ENCODE measurements at places on chromosomes 12 and 14. TPM values are rescaled to one million over a fixed set of nuclear protein-coding genes. Genes with fewer than 3 reads are reported as not detected.

DNA sequence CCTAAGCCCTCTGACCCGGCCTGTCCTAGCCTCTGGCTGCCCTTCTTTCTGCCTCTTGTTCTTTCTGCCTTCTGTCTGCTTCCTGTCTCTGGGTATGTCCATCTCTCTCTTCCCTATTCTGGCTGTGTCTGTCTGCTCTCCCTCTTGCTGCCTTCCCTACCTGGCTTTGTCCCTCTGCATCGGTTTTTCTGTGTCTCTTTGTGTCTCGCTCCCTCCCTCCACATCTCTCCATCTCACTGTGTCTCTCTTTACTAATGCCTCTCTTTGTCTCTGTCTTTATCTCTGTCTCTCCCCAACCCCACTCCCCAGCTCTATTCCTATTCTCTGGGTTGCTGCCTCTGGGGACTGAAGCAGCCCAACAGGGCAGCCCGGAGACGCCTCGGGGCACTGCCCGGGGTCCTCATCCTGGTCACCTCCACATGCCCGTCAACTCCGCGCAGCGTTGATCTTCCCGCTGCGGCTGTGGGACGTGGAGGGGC, 10.1 kb downstream of the SHMT2 start:
- DNase-seq, result no peak

GRCh38 chr12:70628701-70629480, 8.3 kb downstream of the PTPRB start:
- DNase-seq, result no peak

DNA sequence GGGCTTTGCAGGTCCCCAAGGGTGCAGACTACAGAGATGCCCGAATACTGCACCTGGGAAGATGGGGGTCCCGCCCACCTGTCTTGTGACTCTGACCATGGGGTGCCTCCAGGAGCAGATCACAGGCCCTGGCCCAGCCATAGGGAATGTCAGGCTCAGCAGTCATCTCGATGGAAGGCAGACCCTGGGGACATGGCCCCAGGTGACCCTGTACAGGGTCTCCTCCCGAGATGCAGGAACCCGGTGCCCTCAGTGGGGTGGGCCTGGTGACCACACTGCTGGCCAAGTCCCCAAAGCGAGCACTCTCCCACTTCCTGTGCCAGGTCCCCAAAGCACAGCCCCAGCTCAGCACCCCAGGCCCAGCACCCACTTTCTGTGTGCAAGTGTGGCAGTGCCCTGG, 903.7 kb upstream of the USP15 start:
- no peak for DNase-seq

DNA sequence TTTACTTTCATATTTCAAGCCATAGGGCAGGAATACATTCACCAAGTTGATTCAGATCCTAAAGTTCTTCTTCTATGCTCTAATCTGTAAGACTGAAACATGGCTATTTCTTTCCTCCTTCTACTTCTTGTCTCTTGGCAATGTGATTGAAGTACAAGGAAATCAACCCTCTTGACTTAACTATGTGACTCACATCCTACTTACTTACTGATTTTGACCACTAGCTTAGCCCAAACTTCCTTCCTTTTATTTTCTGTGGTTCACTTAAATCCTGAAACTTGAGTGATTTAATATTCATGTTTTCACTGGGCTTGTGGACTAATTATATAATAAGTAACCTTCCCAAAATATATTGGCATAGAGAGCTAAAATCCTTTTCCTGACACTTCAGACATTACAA, 111.2 kb upstream of the NOVA1 start:
- DNase-seq, result no peak

GRCh38 chr14:36997843-36998242, 174.6 kb downstream of the SLC25A21 start:
- no peak for DNase-seq

DNA sequence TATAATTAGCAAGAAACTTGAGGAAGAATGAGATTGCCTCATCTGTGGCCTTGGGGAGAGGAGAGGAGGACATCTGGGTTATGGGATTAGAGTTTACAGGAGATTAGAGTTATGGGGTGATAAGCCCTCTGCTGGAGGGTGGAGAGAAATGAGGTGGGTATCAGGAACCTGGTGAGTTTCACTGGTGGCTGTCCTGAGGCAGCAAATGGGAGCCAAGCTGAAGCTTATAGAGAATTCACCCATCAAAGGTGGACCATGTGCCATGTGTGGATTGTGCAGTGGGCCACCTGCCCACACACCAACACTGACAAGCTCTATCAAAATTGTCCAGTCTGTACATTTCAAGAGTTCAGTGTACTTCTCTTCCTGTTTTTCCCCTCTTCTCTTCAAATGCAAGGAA, 135.3 kb downstream of the AEBP2 start:
- DNase-seq, result no peak

DNA sequence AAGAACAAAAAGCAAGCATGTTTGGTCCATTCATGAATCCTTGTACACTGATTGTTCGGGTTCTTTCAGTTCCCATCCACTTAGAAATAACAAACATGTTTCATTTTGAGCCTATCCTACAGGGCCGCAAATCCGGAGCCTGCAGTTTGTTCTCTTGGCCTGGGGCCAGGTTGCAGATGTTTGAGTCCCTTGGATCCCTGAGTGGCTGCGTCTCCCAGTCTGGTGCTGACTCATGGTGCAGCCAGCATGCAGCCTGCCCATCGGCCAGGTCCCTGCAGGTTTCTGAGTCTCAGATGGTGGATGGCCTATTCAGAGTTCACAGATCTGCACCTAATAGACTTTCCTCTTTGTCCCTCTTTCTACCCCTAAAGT, 1.9 kb upstream of the DYNC1H1 start:
- no peak for DNase-seq

DNA sequence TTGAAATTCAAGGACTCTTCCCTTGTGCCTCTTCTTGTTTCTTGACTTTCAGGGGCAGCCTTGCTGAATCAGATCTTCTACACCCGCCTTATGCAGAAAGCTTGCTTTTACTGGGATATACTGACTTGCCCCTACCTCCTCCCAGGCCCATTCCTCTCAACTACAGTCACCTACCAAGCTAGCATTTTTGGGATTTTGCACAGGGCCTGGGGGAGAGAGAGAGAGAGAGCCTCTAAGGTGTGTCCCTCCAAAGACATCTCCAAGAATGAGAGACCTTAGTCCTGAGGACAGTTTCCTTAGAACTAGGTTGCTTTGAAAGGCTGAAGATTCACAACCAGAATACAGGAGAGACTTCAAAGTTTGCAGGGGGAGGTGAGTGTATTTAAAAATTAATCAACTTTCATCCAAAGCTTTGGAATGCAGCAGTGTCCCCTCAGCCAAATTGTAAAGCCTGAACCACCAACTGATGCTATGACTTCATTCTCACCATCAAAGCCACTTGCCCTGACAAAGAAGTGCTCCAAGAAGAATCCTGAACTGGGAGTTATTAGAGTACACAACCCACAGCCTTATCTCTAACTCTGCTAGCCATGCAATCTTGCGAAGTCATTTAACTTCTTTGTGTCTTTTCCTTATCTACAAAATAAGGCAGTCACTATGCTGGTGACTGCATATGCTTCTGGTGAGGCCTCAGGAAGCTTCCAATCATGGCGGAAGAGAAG, 96.1 kb upstream of the EGLN3 start:
- no peak for DNase-seq

DNA sequence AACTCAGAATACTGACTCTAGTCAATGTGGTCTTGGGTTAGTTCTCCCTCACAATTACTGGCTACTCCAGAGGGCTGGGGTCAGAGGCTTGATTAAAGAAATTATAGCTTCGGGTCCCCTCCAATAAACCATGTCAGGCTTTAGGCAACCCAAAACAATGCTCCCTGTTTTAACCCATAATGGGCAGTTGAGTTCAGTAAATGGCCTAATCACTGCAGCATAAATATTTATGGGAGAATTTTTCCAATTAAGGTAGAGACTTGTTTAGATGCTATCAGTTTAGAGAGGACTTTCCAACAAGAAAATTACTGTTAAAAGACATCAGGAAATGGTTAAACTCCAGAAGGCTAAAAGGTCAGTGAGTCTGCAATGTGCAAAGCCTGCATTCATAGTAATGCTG, 389.2 kb upstream of the PRICKLE1 start:
- no peak for DNase-seq

DNA sequence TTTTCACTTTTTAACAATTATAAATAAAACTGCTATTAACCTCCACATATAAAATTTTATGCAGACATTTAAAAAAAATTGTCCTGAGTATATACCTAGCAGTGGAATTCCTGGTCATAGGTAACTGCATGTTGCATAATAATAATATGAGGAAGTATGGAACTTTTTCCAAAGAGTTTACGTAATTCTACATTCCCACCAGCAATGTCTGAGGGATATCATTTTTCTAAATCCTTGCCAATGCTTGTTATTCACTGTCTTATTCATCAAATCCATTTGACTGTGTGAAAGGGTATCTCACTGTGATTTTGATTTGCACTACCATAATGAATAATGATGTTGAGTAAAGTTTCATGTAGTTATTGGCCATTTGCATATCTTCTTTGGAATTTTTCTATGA, 393.8 kb downstream of the LRFN5 start:
- no peak for DNase-seq

GRCh38 chr14:77554816-77555599, 56.4 kb upstream of the ISM2 start:
- DNase-seq, result no peak

- peak; percentile 64 for DNase-seq
These were observed at the start of gene BCAT1 for GRCh38 chr12:24948757-24949722. Gene BCAT1 (minus strand): TSS chr12:24949101. CDS start chr12:24948932, 169 bp downstream.

DNA sequence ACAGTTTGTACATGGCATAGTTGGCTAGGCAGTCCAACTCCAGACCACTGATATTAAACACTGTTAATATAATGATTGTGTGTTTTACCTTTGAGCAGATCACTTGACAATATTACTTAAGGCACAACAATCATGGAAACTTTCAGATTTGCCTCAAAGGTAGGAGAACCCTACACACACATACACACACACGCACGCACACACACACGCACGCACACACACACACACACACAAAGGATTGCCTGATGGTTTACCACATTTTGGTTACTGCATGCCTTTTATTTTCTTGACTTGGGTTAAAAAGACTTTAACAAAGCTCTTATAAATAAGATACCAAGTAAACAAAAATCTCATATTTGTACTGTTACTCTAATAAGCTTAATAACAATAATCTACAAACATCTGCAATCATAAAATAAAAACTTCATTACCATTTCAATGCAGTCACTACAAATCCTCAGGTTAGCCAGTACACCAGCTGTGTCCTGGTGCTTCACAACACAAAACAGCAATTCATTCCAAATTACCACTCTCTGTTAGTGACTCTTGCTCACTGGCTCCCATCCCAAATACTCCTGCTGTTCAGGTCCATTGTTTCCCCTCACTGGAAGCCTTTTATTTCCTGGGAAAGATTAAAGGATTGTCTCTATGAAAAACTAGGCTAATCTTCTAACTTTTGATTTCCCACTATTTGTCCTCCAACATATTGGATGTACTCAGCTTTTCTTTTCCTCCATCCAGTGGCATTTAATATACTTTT, 175.2 kb upstream of the ATP2B1 start:
- no peak for DNase-seq

DNA sequence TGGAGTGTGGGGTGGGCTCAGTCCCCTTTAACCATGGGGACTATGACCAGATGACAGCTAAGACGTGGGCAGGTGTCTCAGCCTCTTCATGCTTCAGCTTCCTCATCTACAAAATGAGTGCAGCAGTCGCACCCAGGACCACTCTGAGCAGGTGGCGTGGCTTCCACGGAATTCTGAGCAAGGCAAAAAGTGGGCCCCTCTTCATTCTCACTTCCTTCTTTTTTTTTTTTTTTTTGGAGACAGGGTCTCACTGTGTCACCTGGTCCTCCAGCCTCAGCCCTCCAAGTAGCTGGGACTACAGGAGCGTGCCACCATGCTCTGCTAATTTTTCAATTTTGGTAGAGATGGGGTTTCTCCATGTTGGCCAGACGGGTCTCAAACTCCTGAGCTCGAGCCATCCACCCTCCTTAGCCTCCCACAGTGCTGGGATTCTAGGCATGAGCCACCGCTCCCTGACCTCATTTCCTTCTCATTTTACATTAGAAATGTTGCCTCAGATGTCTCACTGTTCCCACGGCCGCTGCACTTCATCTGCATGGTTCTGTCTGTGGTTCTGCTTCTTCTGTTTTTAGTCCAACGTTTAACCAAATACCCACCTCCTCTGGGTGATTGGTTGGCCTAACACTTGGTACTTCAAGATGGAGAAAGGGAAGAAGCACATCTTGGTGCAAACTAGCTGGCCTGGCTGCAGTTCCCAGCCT, 41.3 kb upstream of the BCL7A start:
- no peak for DNase-seq

- DNase-seq, result no peak
These were observed 47.5 kb downstream of the PPFIBP1 start for GRCh38 chr12:27571463-27571862.

- DNase-seq, result no peak
These were observed 71.7 kb upstream of the CCDC196 start for GRCh38 chr14:66414511-66414910.

GRCh38 chr14:66434464-66434863, 51.7 kb upstream of the CCDC196 start:
- no peak for DNase-seq

DNA sequence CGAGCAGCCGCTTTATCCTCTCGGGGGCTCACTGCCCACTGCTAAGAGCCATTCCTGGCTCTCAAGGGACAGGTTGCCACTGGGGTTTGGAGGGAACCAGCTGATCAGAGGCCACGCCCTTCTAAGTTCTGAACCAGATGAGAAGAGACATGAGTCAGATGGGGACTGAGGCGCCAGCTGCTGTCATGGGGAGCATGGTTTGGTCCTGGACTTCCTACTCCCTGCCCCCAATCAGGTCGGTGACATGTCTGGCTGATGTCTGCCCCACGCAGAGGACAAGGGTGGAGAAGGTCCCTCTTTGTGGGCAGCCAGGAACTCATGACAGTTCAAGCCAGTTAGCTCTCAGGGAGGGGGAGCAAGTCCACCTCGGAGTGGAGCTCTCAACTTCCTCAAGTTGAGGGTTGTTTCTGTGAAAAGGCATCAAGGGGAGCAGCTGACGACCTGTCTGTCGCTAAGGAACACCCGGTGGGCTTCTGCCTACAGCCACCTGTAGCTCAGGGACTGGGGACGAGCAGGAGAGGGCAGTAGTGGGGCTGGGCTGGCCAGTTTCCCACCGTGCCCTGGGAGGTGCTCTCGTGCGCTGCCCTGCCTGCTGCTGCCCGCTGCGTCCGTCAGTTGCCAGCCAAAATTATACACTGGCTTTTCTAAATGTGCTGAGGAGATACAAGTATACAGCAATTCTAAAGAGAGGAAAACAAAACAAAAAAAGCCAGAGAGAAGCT, 20.5 kb downstream of the PSMC1 start:
- DNase-seq, result no peak

- no peak for DNase-seq
These were observed 6.7 kb downstream of the KRT81 start for GRCh38 chr12:52284562-52285171.

GRCh38 chr12:50192908-50193307, 25.7 kb upstream of the CERS5 start:
- DNase-seq, result no peak

Gene HNF1A
- total RNA-seq, result not detected

Gene ASCL1
- total RNA-seq, result not detected

Gene NOPCHAP1
- total RNA-seq, result 26.4 TPM

Gene KITLG
- not detected for total RNA-seq

Gene HHIPL1
- total RNA-seq, result not detected

Gene FAR2
- total RNA-seq, result not detected

Gene TMPRSS12
- not detected for total RNA-seq

Gene BATF
- total RNA-seq, result 171 TPM

Gene GNPNAT1
- total RNA-seq, result 9.7 TPM

Gene KERA
- total RNA-seq, result not detected

Gene PLCZ1
- total RNA-seq, result not detected

Data from activated B cell treated with CpG ODN at 0.5 μM for 24 hours (primary cell).